ENCODE measurements at places on chromosomes 13 and 19.

DNA sequence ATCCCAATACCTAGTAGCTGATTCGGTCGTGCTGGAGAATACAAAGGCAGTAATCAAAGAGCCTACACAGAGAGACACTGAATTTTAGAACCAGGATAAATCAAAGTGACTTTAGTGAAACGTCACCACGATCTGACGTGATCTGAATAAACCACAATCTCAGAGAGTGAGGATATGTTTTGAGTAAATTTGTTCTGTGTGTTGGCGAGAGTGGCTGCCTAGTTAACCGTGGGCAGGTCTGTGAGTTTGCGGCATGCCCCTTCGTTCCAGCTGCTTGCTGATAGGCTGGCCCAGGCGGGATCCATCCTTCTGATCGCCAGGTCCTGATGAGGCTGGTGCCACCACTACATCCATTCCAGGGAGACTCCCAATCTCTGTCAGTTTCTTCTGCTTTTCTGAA lies 40.4 kb downstream of the LRCH1 start:
- DNase-seq, result no peak

DNA sequence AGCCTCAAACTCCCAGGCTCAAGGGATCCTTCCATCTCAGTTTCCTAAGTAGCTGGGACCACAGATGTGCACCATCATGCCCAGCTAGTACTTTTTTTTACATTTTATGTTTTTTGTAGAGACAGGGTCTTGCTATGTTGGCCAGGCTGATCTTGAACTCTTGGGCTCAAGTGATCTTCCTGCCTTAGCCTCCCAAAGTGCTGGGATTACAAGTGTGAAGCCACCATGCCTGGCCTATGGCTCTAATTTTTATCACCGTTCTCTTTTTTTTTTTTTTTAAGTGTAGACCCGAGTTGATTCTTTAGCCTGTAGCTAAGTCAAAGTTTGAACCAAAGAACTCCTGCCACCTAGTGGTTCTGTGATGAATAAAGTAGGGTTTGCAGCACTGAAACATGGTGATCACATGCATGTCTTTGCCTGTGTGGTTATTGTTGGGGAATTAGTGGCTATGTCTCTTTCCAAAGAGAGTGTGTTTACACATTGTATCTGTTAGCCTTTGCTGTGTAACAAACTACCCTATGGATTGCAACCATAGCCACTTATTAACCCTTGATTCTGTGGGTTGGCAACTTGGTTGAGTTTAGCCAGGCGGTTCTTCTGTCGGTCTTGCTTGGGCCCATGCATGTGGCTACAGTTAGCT lies 11.6 kb downstream of the NFILZ start:
- DNase-seq, result peak; percentile 51

DNA sequence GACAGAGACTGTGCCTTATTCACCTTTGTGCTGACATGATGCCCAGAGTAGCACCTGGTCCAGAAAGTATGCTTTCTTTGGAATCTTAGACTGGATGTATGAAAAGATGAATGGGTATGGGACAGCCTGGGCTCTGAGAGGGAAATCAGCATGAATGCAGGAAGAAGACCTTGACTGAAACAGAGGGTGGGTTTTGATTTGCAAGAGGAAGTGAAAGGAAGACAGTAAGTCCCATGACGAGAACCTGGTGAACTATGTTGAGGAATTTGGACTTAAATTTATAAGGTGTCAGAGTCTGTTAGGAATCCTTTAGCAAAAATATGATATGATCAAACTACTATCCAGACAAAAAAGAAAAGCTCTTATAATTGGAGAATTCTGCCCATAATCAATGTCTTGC lies 301.9 kb downstream of the SPRY2 start:
- no peak for DNase-seq

DNA sequence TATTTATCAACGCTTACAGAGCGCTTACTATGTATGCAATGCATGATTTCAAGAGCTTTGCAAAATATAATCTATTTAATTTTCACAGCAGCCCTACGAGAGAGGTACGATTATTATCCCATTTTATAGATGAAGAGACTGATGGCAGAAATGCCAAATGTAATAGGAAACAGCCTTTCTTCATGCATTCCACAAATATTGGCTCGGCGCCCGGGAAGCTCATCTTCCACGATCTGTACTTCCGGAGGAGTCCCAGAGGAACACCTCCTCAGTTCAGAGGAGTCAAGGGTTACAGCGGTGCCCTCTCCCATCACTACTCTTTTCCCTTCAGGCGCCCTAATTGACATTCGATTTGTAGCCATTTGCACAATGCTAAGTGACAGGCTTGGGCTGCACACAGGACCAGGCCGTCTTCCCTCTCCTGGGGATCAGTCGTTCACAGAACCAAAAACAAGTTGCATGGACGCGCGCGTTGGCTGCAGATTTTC lies 1.1 kb upstream of the ARHGAP35 start:
- DNase-seq, result no peak

GRCh38 chr13:100235311-100235901 lies 146.5 kb downstream of the PCCA start:
- DNase-seq, result peak; percentile 7

GRCh38 chr19:35247526-35248309 lies 1.1 kb upstream of the LSR start:
- peak; percentile 71 for DNase-seq

Data from germinal center (tissue), 1 donor.